ENCODE measurements at places on chromosomes 11 and 22.
A peak's percentile ranks its signal among the peaks of the same experiment; 100 is the strongest.

DNA sequence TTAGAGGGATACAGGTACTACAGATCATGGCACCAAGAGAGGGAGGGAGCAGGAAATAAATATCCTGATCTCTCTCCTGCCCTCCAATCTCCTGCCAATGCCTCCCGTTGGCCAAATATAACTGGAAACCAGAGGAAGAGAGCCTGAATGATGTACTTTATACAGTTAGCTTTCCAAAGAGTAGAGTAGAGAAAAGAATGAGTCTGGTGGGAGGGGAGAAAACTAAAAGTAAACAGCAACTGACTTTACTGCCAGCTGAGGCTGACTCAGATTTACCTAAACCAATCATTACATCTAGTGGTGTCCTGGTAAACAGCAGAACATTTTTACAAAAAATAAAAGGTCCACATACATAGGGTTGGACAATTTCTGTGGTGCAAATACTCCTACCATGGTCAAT, 5.1 kb downstream of the MPZL3 start:
- no peak for DNase-seq

DNA sequence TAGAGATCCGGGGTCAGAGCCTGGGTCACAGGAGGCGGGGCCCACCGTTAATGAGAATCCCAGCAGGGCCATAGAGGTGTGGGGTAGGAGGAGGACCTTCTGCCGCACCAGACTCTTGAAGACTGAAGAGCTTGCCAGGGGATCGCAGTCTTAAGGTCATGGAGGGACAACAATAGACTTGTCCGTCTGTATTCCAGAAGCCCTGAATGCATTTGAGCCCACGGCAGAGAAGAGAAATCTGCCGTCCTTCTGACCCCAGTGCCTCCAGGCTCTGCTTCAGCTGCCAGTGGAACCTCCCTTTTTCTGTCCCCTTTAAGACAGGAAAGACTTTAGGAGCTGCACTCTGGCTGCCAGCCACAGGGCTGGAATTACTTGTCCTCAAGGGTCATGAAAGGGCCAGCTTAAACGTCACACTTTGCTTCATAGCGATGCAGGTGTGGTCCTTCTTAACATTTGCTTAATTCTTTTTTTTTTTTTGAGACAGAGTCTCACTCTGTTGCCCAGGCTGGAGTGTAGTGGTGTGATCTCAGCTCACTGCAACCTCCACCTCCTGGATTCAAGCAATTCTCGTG, 15.5 kb upstream of the ST3GAL4 start:
- DNase-seq: no peak

DNA sequence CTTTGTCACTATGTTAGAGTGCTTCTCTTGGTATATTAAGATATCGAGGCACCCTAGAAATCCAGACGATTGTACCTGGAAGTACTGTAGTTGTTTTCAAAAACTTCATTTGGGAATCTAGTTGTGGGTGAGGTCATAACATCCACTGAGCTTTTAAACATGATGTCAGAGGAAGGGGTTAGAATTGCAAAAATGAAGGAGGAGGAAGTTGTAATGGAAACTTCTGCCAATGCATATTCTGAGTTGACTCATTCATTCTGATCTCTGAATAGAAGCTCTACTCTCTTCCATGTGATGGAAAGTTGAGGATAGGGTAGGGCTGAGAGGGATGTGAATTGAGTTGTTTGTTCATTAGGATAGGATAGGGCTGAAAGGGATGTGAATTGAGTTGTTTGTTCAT, 7.7 kb downstream of the CD44 start:
- no peak for DNase-seq

DNA sequence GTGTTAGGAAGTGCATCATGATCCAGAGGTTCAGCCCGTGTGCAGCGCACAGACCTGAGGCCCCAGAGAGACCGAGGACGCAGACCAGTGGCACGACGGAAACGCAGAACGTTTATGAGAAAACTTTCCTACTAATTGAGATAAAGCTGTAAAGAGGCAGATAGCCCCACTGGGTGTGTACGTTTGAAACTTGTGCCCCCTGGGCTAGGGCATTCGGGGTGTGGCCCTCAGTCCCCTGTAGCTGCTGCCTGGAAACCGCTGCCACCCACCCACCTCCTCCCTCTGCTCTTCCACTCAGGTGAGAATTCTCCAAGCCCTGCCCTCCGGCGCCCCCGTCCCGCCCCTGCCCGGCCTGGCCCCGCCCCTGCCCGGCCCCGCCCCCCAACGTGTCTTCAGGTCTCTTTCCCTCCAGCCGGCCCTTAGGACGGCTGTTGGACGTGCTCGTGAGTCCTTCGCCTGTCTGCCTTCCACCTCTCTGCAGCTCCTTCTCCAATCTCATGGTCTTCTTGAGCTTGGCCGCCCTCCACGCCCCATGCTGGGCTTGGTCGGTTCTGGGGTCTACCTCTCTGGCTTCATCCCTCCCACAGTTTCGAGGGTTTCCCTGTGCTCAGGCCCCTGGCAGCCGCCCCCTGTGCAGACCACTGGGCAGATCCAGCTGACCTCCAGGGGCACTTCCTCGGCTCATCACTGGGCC, 12.1 kb downstream of the MAPK8IP2 start:
- no peak for DNase-seq

DNA sequence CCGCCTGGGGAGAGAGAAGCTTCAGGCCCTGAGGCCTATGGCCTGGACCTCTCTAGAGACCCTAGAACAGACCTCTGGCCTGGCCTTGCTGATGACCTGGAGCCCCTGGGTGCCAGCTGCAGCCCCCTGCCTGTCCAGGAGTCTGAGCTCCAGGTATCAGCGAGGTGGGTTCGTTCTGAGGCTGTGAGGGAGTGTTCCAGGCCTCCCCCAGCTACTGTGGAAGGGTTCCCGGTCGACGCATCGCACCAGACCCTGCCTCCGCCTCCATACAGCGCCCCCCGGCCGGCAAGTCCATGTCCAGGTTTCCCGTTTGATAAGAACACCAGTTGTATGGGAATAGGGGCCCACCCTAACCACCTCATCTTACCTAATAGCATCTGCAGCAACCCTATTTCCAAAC, 111.1 kb downstream of the KCNQ1 start:
- no peak for DNase-seq

DNA sequence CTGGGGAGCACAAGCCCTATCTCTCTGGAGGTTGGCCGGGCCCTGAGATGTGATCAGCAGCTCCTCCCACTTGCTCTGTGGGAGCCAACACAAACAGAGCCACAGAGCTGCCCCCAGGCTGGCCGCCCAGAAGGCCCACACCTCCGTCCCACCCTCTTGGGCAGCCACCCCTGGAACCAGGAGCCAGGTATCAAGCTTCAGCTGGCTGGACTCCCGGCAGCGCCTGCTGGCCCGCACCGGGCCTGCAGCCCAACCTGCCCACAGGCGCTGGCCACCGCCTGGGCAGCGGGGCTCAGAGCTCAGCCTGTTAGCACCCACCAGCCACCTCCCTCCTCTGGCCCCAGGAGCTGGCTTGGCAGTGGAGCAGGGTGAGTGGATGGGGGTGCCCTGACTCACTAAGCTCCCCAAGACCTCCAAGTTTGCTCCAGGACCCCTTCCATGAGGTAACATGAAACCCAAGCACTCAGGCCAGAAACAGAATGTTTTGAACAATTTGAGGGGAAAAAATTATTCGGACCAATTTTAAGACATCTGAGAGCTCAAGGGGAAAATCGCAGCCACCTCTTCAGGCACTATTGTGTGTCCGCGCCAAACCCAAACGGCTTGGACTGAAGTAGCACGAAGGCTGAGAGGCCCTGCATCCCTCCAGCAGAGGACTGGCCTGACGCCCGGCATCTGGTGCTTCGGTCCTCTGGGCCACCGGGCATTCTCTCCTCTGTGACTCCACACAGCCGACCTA, 450.8 kb downstream of the SOX6 start:
- no peak for DNase-seq

GRCh38 chr11:44538375-44539054, 26.9 kb upstream of the CD82 start:
- DNase-seq: peak; percentile 44

- DNase-seq: no peak
These were observed 10.0 kb downstream of the RHBDD3 start for GRCh38 chr22:29257751-29258181.

- no peak for DNase-seq
These were observed 217.3 kb upstream of the GRIA4 start for GRCh38 chr11:105392556-105392955.

GRCh38 chr11:5841797-5842196, at the start of gene OR52E6:
Gene OR52E6, minus strand, starts transcription at chr11:5841897. Its CDS starts 0 bp downstream, at chr11:5841897.
- no peak for DNase-seq

DNA sequence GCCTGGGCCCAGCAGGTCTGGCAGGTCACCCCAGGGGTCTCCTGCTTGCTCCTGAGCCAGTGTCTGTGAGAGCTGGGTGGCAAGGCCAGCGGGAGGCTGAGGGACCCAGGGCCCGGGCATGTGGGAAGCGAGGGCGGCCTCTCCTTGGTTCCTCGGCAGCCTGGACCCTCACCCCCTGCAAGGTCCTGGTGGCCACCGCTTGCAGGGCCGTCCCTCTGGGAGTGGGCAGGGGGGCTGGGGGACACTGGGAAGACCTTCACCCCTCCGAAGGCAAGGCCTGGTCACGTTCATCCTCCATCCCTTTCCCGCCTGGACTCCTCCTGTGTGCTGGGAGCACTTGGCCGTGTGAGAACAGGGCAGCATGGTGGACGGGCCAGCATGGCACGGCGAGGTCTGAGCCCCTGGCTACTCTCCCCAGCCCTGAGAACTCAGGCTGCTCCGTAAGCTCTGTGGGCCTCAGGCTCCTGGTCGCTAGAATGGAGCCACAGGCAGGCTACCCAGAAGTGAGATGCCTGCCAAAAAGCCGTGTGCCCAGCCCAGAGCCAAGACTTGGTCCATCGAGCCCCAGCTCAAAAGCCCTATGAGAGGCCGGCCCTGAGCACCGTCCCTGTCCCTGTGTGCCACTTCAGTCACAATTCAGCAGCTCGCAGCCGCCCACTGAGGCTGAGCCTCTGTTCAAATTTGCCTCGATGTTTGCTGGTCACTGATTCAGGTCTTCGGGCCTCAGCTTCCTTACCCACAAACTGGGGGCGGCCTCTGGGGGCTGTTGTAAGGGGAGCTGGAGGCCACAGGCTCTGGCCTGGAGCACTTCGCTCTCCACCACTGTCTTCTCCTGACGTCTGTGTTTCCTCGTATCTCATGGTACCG, 45.0 kb downstream of the IGLL1 start:
- no peak for DNase-seq

GRCh38 chr11:11380883-11381282, 27.8 kb upstream of the CSNK2A3 start:
- no peak for DNase-seq

- DNase-seq: no peak
These were observed 427.8 kb downstream of the LRRC4C start for GRCh38 chr11:41031551-41032060.

DNA sequence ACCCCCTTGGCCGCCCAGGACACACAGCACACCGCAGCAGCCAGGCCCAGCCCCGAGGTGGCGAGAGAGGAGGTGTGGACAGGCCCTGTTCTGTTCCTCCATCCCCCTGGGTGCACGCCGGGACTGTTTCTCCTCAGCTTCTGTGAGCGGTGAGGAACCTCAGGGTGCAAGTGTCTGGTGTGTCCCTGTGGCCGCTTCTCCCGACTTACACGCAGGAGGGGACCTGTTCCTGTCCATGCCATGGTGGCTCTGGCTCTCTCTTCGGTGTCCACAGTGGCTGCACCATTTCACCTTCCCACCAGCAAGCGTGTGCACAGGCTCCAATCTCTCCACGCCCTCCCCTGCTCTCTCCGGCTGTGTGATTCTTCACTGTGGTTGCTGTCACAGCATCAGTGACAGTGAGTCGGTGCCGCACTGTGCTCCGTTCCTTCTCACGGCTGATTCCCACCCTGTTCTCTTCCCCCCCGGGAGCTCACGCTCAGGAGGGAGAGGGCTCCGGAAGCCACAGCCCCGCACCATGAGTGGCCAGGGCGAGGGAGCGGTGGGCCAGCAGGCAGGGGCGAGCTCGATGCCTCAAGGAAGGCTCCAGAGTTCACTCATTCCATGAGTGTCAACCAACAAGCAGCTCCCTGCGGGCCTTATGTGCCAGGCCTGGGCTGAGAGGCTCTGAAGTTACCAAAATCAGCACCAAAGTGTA, 18.6 kb upstream of the WNT7B start:
- DNase-seq: no peak

GRCh38 chr22:36852056-36852973, 8.5 kb upstream of the NCF4 start:
- no peak for DNase-seq

GRCh38 chr11:112753706-112754105, 207.5 kb upstream of the NCAM1 start:
- DNase-seq: no peak

DNA sequence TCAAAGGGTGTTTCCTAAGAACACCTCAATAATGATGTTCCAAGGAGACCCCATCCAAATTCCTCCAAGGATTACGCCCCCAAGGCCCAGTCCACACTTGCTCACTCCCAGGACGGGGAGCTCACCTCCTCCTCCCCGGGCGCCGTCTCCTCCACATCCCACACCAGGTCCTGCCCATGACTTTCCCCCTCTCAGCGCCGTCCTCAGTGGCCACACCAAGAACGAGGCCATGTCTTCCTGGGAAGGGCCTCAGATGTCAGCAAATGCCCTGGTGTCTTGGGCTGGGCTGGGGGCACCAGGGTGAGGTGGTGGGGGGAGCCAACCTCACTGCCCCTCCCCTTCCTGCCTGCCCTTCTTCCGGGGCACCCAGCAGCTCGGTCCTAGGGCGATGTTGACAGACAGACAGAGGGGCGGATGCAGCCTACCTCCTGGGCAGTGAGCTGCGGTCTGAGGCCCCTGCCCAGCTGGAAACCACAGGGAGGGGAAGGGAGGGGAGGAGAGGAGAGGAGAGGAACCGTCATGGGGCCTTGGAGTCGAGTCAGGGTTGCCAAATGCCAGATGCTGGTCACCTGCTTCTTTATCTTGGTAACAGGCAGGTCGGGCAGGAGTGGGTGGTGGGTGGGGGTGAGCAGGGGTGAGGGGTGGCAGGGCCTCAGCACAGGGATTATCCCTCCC, at the start of the genes C11orf21 and TSPAN32:
C11orf21 (minus strand) TSS at position 288 of the 675 bp plus-strand sequence; CDS start at position 178, 110 bp downstream.
TSPAN32 (plus strand) TSS at position 383 of the 675 bp plus-strand sequence; CDS start at position 520, 137 bp downstream.
- DNase-seq: no peak

- no peak for DNase-seq
These were observed 908.8 kb downstream of the OPCML start for GRCh38 chr11:132623511-132623910.

GRCh38 chr11:80815752-80816453, 1375.1 kb upstream of the TENM4 start:
- no peak for DNase-seq

- no peak for DNase-seq
These were observed 98.3 kb downstream of the C11orf65 start for GRCh38 chr11:108369064-108369463.

- no peak for DNase-seq
These were observed 46.8 kb downstream of the ARHGAP32 start for GRCh38 chr11:129145276-129145675.

- DNase-seq: peak; percentile 85
These were observed 2.1 kb downstream of the KMT2A start for GRCh38 chr11:118438314-118438931.

- no peak for DNase-seq
These were observed 14.2 kb downstream of the CERK start for GRCh38 chr22:46723882-46724281.

DNA sequence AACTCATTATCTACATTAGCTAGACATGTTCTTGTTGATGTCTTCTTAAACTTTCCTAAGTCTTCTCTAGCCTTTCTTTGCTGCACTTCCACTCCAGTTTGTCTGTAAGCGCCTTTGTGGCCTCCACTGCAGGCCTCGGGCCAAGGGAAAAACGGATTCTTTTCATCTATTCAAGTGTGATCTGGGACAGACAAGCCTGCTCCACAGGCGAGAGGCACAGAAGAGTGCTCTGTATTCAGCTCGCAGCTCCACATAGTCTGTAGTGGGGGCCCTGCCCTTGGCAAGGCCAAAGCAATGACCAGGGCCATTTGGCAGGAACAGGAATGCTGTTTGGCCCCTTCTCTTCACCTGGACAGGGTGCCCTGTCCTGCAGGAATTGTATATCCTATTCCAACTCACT, 84.1 kb upstream of the BARX2 start:
- no peak for DNase-seq

All from stimulated activated naive CD4-positive, alpha-beta T cell (primary cell).